CD4-positive, alpha-beta T cell treated with Interleukin-10 for 1 hour (primary cell): ENCODE measurements at places on chromosomes 12 and 14.
A peak's percentile ranks its signal among the peaks of the same experiment; 100 is the strongest.

DNA sequence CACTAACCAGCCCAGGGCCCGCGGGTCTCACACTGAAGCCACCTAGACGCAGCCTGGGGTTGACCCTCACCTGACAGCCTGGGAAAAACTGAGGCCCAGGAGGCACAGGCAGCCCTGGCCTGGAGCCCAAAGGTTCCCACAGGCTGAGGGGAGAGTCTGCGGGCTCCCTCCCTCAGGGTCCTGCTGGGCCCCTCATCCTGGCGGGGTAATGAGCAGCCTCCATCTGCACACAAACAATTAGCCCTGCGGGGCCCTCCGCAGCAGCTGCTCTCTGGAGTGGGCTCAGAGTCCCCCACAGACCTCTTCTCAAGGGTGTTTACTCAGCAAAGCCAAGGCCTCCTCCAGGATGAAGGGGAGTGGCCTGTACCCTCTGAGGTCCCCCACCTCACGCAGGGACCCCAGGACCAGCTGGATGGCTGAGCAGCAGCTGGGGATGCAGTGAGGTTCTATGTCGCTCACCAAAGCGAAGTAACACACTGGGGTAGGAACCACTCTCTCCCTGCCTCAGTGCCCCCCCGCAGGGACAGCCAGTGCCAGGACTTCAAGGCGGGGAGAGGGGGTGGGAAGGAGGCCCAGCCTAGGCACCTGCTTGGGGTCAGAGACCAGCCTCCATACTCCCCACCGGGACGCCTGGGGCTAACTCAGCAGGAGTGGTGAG is 7.3 kb downstream of the AKT1 start:
- DNase-seq: no peak

DNA sequence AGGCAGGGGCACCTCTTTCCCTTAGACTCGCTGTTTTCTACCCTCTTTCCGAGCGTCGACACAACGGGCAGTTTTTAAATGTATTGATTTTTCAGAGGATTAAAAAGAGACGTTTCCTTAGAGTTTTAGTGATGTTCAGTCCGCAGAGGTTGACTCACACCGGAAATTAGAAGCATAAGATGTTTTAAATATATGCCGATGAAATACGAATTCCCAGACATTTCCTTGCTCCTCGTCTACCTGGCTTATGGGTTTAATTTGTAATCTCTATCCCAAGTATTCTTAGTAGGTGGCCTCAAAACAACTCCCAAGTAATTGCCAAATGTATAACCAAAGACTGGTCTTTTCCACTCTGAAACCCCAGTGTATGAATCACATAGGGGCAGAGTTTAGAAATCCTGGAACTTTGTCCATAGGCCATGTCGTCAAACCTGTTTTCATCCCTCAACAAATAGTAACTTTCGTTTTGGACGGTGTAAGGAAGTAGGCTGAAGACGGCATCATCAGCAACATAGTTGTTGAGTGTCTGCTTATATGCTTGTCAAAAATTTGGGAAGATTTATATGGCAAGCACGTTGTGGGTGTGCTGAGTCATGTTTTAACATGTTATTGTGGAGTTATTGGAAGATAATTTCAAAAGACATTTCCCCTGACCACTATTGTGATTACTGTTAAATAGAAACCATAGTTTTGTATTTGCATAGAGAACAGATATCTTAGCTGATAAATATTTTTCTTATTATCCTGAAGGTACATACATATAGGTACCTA is 824 bp downstream of the TBK1 start:
- DNase-seq: peak; percentile 43

- no peak for DNase-seq
Observed at GRCh38 chr14:68713782-68714181, 79.1 kb downstream of the ZFP36L1 start.

DNA sequence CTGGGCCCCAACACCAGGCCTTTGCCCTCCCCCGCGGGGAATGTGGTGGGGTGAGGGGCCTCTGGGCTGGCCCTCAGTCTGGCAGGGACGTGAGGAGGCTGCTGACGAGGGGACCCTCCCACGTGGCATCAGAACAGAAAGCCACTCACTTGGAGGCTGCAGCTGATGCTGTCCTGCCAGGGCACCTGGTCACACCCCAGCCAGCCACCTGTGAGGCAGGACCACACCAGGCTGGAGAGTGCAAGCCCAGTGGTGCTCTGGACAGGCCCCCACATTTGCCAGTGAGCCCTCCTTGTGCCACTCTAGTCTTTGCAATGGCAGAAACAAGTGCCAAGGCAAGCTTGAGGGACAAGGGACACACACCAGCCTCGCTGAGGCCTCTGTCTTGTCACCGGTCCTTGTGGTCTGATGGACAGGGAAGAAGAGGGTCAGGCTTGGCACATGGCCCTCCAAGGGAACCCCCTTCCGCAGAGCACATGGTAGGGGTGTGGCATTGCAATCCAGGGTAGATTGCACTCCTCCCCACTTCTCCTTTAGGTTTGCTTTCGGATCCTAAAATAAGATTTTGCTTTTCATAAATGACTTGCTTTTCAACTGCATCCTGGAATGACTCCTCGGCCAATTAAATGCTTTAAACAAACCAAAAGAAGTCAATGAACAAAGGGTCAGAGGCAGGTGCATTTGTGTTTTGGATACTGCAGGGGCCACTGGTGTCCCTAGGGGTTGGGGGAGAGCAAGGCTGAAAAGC is 53.7 kb downstream of the CCDC88C start:
- no peak for DNase-seq

- DNase-seq: no peak
Observed at GRCh38 chr12:93626160-93626559, 51.0 kb upstream of the CRADD start.

GRCh38 chr12:104055686-104056388 is 5.8 kb upstream of the GLT8D2 start:
- DNase-seq: no peak

DNA sequence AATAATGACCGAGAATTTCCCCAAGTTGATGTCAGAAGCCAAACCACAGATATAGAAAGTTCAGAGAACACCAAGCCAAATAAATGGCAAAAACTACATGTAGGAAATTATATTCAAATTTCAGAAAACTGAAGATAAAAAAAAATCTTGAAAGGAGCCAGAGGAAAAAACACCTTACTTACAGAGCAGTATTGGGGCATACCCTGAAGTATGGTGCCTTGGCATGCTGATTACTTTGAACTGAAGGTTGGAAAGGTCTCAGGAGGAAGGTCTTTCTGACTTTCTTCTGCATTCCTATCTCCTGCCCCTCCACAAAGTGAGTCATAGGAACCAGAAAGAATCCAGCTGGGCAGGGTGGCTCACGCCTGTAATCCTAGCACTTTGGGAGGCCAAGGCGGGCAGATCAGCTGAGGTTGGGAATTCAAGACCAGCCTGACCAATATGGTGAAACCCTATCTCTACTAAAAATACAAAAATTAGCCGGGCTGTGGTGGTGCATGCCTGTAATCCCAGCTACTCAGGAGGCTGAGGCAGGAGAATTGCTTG is 8.8 kb upstream of the FGF6 start:
- DNase-seq: no peak

DNA sequence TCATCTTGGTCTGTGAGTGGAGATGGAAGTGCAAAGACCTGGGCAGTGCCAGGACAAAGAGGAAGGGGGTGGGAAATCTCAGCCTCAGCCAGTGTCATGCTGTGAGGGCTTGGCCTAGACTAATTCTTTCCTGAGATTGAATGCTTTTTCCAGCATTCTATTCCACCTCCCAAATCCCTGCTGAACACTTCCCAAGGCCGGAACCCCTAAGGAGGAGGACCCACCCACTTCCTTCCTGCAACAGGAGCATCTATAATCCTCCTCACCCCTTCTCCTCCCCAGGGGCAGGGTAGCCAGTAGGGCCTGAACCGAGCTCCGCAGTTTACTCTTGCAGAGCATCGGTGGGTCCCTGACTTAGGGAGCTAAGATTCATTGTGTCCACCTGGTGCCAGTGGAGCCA is 3.2 kb downstream of the PLEKHD1 start:
- DNase-seq: no peak

DNA sequence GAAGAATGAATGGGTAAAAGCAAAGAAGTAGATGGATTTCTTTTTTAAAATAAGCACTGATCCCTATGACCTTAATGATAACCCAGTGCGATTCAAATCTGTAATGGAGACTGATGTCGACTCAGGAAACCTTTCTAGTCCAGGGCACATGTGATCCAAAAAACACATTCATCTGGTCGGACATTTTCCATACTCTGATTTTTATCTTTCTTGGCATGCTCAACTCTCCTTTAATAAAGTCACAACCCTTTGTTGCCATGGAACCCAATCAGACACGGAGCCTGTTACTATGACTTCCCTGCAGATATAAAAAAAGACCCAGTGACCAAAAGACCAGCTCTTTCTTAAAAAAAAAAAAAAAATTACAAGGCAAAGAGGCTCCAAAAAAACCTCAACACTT is 27.9 kb downstream of the TMCC3 start:
- no peak for DNase-seq

- DNase-seq: peak; percentile 67
Observed at GRCh38 chr12:12561371-12562015, 1.2 kb downstream of the DUSP16 start.

GRCh38 chr12:54304187-54304810 is 3.5 kb upstream of the NFE2 start:
- peak; percentile 48 for DNase-seq

DNA sequence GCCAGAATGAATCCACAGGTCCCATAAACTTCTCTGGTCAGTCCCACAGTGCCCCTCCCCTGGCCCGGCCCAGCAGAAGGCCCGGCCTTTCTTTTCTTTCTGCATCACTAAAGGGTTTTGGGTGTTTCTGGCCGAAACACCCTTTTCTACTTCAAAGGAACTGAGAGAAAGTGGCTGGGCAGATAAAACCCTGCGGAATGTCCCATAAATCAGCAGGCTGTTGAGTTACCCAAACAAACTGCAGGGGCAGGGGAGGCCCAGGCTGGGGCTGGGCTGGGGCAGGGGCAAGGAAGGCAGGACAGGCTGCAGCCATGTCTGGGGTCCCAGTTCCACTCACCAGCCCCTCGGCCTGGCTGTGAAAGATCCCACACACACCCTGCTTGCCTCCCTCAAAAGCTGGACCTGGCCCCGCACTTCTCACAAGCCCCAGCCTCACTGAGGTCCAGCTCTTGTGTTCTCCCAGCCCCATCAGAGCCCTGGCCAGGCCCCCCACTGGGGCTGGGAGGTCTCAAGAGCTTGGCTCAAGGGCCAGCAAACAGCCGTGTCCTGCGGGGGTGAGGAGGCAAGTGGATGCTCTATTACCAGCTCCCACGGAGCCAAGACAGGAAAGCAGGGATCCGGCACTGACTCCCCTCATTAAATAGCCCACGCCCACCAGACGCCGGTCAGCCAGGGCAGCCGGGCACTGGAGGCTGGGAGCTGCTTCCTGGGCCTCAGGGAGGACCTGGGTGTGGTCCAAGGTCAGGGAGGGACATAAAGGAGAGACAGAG is 41.9 kb downstream of the CCNK start:
- no peak for DNase-seq

DNA sequence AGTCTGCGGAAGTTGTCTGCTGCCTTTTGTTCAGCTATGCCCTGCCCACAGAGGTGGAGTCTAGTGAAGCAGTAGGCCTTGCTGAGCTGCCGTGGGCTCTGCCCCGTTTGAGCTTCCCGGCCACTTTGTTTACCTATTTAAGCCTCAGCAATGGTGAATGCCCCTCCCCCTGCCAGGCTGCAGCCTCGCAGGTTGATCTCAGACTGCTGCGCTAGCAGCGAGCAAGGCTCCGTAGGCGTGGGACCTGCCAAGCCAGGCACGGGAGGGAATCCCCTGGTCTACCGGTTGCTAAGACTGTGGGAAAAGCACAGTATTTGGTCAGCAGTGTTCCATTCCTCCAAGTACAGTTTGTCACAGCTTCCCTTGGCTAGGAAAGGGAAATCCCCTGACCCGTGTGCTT is 143.6 kb downstream of the DYRK2 start:
- DNase-seq: peak; percentile 13

DNA sequence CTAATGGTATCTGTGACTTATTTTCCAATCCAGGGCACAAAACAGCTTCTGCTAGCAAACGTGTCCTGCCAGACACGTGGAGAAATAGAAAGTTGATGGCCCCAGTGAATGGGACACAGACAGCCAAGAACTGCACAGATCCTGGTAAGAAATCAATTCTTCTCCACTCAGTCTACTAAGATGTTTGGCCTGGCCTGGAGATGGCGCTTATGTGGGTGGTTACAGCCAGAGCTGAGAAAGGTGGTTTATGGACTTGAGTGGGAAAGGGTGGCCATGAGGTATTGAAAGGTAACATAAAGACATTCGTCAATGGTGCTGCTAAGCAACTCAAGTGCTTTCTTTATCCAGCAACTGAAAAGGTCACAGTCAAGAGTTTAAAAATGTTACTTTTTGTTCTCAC is 2.9 kb downstream of the SLC24A4 start:
- DNase-seq: peak; percentile 7

- DNase-seq: peak; percentile 89
Observed at GRCh38 chr12:124453419-124454351, 113.7 kb downstream of the NCOR2 start.

DNA sequence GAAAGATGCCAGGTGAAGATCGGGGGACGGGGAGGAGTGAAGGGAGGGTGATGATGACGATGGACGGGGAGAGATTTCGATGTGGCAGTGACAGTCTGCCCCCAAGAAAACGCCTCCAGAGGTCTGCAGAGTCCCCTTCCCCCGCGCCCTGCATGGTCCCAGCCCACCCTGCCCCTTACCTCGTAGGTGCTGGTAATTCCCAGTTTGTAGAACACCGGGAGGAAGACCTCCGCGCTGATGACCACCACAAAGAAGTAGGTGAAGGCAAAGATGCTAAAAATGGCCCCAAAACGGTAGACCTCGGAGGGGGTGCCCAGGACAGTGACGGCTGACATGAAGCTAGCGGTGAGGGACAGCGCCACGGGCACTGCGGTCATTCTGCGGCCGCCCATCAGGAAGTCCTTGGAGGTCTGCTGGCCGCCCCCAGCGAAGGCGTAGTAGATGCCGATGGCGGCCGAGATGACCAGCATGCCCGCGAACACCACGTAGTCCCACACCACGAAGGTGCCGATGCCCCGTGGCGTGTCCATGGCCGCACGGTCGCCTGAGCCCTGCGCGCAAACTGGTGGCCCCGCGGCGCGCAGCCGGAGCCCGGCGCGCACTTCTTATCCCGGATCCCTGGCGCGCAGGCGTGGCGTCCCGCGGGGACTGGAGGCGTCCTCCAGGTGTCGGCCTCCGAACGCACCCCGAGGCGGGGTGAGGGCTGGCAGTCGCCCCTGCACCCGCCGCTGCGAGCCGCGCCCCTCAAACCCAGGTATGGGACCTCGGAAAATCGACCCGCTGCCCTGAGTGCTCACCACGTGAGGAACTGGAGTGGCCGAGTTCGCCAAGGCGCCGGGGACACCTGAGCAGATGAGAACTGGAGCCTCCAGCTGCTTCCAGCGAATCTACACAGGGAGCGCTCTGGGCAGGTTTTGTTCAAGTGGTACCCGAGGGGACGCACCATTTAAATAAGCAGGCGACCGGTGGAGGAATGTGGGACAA is at the start of gene SLC5A8:
TSS of gene SLC5A8 (minus strand) at position 920 of the 984 bp plus-strand sequence. CDS start at position 530, 390 bp downstream.
- DNase-seq: no peak

DNA sequence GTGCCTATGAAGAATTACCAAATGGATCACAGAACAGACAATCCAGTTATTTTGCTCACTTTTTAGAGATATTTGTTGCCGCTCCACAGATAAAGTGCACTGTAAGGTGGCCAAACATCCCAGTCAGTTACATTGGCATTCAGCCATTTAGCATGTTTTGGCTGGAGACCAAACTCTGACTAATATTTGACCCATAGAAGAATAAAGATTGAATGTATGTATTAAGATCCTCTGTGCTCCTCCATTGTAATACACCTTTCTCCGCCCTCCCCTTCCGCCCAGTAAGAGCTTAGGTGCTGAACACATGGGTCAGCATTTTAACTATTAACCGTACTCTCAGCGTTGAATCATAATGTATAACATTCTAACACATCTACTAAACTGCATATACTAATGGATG is 163.4 kb downstream of the ANO6 start:
- no peak for DNase-seq

GRCh38 chr12:49887091-49887490 is 16.6 kb downstream of the FAIM2 start:
- no peak for DNase-seq
